Right lobe of liver (tissue), 6 donors: ENCODE measurements at places on chromosomes 1 and 21. TPM values are rescaled to one million over a fixed set of nuclear protein-coding genes. Genes with fewer than 3 reads are reported as not detected.
A peak's percentile ranks its signal among the peaks of the same experiment; 100 is the strongest.

GRCh38 chr1:4652631-4653327, 1.6 kb upstream of the AJAP1 start:
- DNase-seq: peak; percentile 70
- H3K27ac ChIP-seq: no peak overlapping the region
- no peaks in the 10 kb centered on the region for H3K4me1 ChIP-seq
- peaks cover 12% of the 10 kb centered on the region for H3K27me3 ChIP-seq
- no peak overlapping the region for H3K4me3 ChIP-seq
- H3K36me3 ChIP-seq: no peaks in the 10 kb centered on the region

DNA sequence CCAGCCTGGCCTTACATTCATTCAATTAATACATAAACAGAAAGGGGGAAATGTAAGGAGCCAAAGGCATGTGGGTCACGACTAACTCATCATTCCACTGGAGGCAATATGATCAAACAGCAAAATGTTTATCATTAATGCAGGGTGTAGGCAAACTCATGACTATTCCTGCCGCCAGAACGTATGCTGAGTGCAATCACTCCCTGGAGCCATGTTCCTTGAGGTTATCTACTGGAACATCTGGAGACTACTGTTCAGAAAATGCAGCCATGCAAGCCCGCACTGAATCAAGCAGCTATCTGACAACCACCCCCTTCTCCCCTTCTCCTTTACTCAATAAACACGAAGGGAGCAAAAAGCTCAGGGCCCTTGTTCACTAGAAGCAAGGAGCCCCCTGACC, 267.6 kb downstream of the COL11A1 start:
- no peaks in the 10 kb centered on the region for H3K4me1 ChIP-seq
- no peak overlapping the region for H3K4me3 ChIP-seq
- no peaks in the 10 kb centered on the region for H3K27me3 ChIP-seq
- no peak overlapping the region for H3K27ac ChIP-seq

GRCh38 chr1:174005032-174005431, 17.1 kb downstream of the RC3H1 start:
- H3K27me3 ChIP-seq: no peaks in the 10 kb centered on the region
- no peaks in the 10 kb centered on the region for H3K4me1 ChIP-seq
- H3K4me3 ChIP-seq: no peak overlapping the region
- no peaks in the 10 kb centered on the region for H3K36me3 ChIP-seq

DNA sequence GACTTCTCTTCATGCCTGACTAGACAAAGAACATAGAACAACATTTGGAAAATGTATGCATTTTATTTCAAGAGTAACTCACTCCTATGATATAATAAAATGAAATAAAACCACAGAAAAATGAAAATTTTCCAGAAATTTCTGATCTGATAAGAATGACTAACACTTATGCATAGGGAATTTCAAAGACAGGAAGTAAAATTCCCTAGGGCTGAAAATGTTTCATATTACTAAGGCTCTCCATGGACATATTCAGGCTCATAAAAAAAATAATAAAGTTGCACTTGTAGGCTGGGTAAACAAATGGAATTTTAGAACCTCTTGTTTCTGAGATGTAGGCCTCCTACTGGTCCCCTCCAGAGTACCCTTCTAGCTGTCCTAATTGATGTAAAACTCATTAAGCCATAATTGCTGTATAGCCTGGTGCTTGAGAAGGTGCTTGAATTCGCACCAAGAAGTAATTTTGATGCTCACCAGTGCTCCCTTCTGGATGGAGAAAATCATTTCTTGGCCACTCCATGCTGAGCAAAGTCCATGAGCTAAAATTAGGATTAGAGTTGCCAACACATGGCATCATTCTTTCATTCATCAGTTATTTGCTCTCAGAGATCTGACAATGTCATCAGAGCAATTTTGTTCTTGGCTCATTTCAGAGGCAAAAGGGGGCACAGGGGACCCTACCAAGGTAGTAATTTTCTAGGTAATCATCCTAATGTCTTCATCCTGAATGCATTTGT, 641.0 kb upstream of the CAMK1G start:
- no peak overlapping the region for H3K27ac ChIP-seq
- H3K4me3 ChIP-seq: no peak overlapping the region
- H3K36me3 ChIP-seq: no peaks in the 10 kb centered on the region
- H3K27me3 ChIP-seq: no peaks in the 10 kb centered on the region
- DNase-seq: no peak

- no peak overlapping the region for H3K27ac ChIP-seq
- no peak for DNase-seq
- H3K4me1 ChIP-seq: no peaks in the 10 kb centered on the region
- H3K36me3 ChIP-seq: no peaks in the 10 kb centered on the region
These were observed 116.4 kb downstream of the GREM2 start for GRCh38 chr1:240495601-240496000.

DNA sequence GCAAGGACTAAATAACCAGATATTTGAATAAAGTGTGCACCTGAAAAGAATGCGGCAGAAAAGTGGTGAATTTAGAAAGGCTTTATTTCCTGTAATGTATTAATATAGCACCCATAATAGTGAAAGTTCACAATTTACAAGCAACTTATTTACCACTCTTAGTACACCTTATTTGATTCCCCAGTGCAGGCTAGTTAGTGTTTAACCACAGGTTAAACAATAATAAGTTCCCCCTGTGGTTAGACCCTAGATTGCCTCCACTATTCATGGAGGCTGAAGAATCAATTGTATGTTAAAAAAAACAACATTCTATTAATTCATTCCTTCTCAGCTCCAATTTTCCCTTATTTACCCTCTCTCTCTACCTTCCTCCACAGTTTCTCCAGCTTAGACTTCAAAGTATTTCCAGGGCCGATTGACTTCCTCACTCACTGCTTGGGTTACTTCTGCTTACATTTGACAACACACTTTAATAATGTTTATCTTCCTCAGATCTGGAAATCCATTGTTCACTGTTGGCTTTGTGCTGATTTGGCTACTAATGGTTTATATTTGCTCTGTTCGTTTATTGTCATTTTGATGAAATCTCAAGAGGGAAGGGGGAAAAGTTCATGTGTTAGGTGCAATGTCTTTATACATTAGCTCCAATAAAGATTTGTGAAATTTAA, 796.3 kb downstream of the BRINP3 start:
- H3K36me3 ChIP-seq: no peaks in the 10 kb centered on the region
- no peak overlapping the region for H3K27ac ChIP-seq
- no peaks in the 10 kb centered on the region for H3K4me1 ChIP-seq
- H3K27me3 ChIP-seq: no peaks in the 10 kb centered on the region
- no peak overlapping the region for H3K4me3 ChIP-seq
- no peak for DNase-seq

DNA sequence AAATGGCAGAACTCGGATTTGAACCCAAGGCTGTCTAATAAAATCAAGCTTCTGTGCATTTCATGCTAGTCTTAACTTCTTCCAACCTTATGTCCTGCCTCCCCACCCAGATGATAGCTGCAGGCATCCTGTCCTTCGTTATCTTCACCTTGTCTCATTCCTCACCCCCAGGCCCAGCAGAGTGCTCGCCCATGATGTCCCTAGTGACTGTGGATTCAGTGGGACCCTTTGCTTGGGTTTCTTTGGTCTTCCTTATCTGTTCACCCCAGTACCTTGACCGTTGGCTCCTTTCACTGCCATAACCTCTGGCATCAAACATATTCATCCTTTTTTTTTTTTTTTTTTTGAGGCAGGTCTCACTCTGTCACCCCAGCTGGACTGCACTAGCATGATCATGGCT, 5.6 kb upstream of the BSDC1 start:
- H3K27ac ChIP-seq: no peak overlapping the region
- no peaks in the 10 kb centered on the region for H3K4me1 ChIP-seq
- H3K4me3 ChIP-seq: no peak overlapping the region
- no peaks in the 10 kb centered on the region for H3K36me3 ChIP-seq

MARK1 gene
- total RNA-seq: 0.10 TPM

ARHGAP30 gene
- 2.8 TPM for total RNA-seq

TRAF3IP3 gene
- 1.8 TPM for total RNA-seq

VWA5B1 gene
- not detected for total RNA-seq
